Liver (tissue), 10 donors: ENCODE measurements at places on chromosomes 12 and 14.

GRCh38 chr14:22572562-22573058 is 16.4 kb downstream of the DAD1 start:
- no peaks in the 10 kb centered on the region for H3K27me3 ChIP-seq
- H3K36me3 ChIP-seq = peaks cover 29% of the 10 kb centered on the region
- no peaks in the 10 kb centered on the region for H3K4me1 ChIP-seq
- no peak overlapping the region for H3K4me3 ChIP-seq
- H3K27ac ChIP-seq = no peak overlapping the region

- no peaks in the 10 kb centered on the region for H3K36me3 ChIP-seq
- H3K27ac ChIP-seq = no peak overlapping the region
- no peak overlapping the region for H3K4me3 ChIP-seq
- DNase-seq = peak; percentile 52
- H3K27me3 ChIP-seq = no peaks in the 10 kb centered on the region
Observed at GRCh38 chr12:118645219-118645618, 268.9 kb downstream of the SUDS3 start.

GRCh38 chr14:91406451-91406850 is 11.2 kb downstream of the CCDC88C start:
- H3K4me3 ChIP-seq = no peak overlapping the region
- no peaks in the 10 kb centered on the region for H3K4me1 ChIP-seq
- no peaks in the 10 kb centered on the region for H3K27me3 ChIP-seq
- H3K36me3 ChIP-seq = peaks cover 5% of the 10 kb centered on the region

DNA sequence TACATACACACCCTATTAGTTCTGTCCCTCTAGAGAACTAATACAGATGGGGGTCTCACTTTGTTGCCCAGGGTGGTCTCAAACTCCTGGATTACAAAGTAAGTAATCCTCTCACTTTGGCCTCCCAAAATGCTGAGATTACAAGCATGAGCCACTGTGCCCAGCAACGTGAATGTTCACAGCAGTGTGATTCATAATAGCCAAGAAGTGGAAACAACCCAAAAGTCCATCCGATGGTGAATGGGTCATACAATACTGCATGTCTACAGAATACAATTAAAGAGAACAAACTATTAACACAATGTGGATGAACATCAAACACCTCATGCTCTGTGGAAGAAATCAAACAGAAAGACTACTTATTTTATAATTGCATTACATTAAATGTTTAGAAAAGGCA is 57.3 kb upstream of the SYNE2 start:
- no peaks in the 10 kb centered on the region for H3K36me3 ChIP-seq
- no peaks in the 10 kb centered on the region for H3K27me3 ChIP-seq
- no peaks in the 10 kb centered on the region for H3K4me1 ChIP-seq

GRCh38 chr14:53952533-53952932 is 4.1 kb downstream of the BMP4 start:
- DNase-seq = no peak
- H3K27me3 ChIP-seq = no peaks in the 10 kb centered on the region
- peak overlapping the region; percentile 73 for H3K27ac ChIP-seq
- no peaks in the 10 kb centered on the region for H3K36me3 ChIP-seq

- no peak overlapping the region for H3K4me3 ChIP-seq
- H3K4me1 ChIP-seq = no peaks in the 10 kb centered on the region
- no peaks in the 10 kb centered on the region for H3K27me3 ChIP-seq
- H3K27ac ChIP-seq = no peak overlapping the region
- DNase-seq = no peak
Observed at GRCh38 chr12:89733579-89734201, 25.1 kb upstream of the ATP2B1 start.

- H3K4me3 ChIP-seq = no peak overlapping the region
- no peak for DNase-seq
- no peak overlapping the region for H3K27ac ChIP-seq
- H3K4me1 ChIP-seq = no peaks in the 10 kb centered on the region
- H3K27me3 ChIP-seq = no peaks in the 10 kb centered on the region
Observed at GRCh38 chr12:26711569-26711968, 121.4 kb downstream of the ITPR2 start.

- H3K27ac ChIP-seq = no peak overlapping the region
- no peaks in the 10 kb centered on the region for H3K27me3 ChIP-seq
- peaks cover 21% of the 10 kb centered on the region for H3K4me1 ChIP-seq
- H3K36me3 ChIP-seq = peaks cover 7% of the 10 kb centered on the region
- no peak for DNase-seq
Observed at GRCh38 chr14:92960706-92961566, 38.0 kb downstream of the CHGA start.

- H3K4me1 ChIP-seq = no peaks in the 10 kb centered on the region
- no peak for DNase-seq
- no peaks in the 10 kb centered on the region for H3K27me3 ChIP-seq
- no peak overlapping the region for H3K27ac ChIP-seq
- H3K36me3 ChIP-seq = no peaks in the 10 kb centered on the region
Observed at GRCh38 chr14:73814153-73814552, 37.5 kb upstream of the PTGR2 start.

DNA sequence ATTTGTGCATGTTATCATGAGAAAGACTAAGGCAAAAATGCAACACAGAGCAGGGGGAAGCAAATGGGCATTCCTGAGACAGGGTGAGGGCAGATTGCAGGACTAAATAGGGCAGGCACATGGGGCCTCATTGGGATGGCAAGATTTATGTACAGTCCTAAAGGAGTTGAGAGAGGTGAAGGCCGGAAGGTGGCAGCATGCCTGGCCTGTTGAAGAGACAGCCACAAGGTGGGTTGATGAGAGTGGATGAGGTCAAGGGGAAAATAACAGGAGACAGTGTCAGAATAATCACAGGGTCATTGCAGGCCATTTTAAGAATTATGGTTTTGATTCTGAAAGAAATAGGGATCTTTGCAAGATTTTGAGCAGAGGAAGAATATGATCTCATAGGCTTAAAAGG is 21.0 kb downstream of the PAH start:
- no peak for DNase-seq
- H3K4me3 ChIP-seq = no peak overlapping the region
- peaks cover 30% of the 10 kb centered on the region for H3K36me3 ChIP-seq
- peaks cover 44% of the 10 kb centered on the region for H3K4me1 ChIP-seq
- no peak overlapping the region for H3K27ac ChIP-seq

- no peaks in the 10 kb centered on the region for H3K27me3 ChIP-seq
- no peak for DNase-seq
- H3K4me1 ChIP-seq = no peaks in the 10 kb centered on the region
- H3K4me3 ChIP-seq = no peak overlapping the region
- no peaks in the 10 kb centered on the region for H3K36me3 ChIP-seq
Observed at GRCh38 chr14:95796788-95797187, 79.8 kb upstream of the TUNAR start.

DNA sequence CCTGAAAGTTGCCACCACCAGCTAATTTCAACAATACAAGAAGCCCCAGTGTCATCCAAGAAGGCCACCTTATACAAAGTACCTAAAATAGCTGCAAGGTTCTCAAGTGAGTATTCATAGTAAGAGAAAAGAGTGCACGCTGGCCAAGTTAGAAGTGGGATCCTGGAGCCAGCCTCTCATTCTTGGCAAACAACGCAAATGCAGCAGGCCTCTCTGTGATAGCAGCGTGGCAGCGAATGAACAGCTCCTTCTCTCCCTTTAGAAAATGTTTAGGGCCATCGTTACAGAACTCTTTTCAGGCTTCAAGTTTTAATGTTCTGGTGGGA is 78.0 kb upstream of the IFNG-AS1 start:
- no peak overlapping the region for H3K27ac ChIP-seq
- H3K4me3 ChIP-seq = no peak overlapping the region
- no peak for DNase-seq

DNA sequence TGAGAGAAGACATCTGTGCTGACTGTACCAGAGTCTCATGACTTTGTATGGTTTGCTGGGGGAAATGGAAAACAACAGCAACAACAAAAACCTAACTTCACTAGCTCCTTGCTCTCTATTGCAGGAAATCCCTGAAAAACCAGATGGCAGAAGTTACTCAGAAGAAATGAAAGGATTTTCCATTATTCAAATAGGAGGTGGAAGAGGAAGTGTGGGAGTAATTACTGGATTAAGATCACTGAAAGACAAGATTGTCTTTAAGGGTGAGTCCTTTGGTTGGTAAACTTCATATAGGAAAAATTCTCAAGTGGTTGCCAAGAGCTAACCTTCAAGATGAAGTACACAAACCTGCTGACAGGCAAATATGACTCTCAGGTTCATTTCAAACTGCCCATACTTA is 391.9 kb upstream of the ATP2B1 start:
- no peaks in the 10 kb centered on the region for H3K36me3 ChIP-seq
- H3K4me1 ChIP-seq = no peaks in the 10 kb centered on the region
- H3K4me3 ChIP-seq = no peak overlapping the region
- H3K27me3 ChIP-seq = no peaks in the 10 kb centered on the region
- DNase-seq = no peak
- no peak overlapping the region for H3K27ac ChIP-seq

GRCh38 chr14:32545506-32546210 is 216.6 kb downstream of the AKAP6 start:
- H3K4me1 ChIP-seq = no peaks in the 10 kb centered on the region
- peaks cover 5% of the 10 kb centered on the region for H3K36me3 ChIP-seq
- no peak overlapping the region for H3K27ac ChIP-seq
- no peak overlapping the region for H3K4me3 ChIP-seq
- H3K27me3 ChIP-seq = no peaks in the 10 kb centered on the region

DNA sequence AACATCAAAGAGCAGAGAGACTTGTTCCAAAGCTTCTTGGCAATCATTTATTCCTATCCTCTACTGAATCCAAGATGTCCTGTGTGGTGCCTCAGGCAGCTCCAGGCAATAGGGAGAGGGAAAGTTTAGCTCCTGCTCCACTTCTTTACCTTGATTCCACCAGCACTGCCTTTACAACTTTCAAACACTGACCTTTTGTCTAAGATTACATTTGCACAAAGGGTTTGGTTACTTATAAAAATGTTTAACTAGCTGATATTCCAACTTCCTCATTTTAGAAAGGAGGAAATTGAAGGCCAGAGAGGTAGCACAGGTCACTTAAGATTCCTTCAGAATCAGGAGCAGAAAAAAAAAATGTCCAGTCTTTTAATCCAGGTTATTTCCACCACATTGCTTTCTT is 192.7 kb downstream of the BTG1 start:
- H3K27ac ChIP-seq = no peak overlapping the region
- H3K27me3 ChIP-seq = no peaks in the 10 kb centered on the region
- H3K36me3 ChIP-seq = no peaks in the 10 kb centered on the region
- H3K4me3 ChIP-seq = no peak overlapping the region

DNA sequence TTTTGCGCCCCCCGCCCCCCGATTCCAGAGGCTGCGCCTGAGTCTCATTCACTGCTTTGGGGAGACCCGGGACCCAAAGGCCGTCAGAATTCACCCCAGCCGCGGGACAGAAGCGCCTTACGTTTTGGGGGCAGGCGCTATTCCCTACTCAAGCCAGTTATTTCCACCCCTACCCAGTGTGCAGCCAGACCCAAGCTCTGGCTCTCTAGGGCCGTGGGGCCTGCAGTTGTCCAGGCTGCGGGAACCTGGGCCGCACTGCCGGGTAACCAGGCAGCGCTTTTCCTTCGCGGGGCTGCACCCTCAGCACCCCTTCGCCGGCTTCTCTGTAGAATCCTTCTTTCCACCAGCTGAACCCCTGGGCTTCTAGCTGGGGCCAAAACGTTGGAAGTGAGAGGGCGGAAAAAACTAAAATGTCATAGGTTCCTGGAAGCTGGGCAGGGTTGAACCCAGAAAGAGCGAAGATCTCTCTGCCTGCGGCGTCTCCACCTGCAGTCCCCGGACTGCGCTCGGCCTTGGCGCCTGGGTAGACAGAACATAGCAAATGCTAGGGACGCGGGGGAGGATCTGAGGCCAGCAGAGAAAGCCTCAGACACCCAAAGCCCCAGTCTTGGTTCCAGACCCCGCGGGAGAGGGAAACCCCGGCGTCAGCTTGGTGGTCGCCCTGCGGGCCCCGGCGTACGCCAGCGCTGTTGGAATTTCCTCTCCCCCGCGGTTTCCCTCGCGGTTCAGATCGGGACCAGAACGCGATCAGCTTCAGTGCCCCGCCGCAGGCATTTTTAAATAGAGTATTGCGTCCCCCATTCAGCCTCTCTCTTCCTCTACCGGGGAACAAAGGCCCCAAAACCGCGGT is 18.3 kb downstream of the TBX3 start:
- no peak overlapping the region for H3K27ac ChIP-seq
- peaks cover 4% of the 10 kb centered on the region for H3K27me3 ChIP-seq
- H3K36me3 ChIP-seq = no peaks in the 10 kb centered on the region
- no peak overlapping the region for H3K4me3 ChIP-seq
- peaks cover 2% of the 10 kb centered on the region for H3K4me1 ChIP-seq

GRCh38 chr12:97805146-97805545 is 342.5 kb downstream of the RMST start:
- H3K27me3 ChIP-seq = peaks cover 2% of the 10 kb centered on the region
- no peaks in the 10 kb centered on the region for H3K4me1 ChIP-seq
- H3K36me3 ChIP-seq = no peaks in the 10 kb centered on the region
- no peak for DNase-seq
- no peak overlapping the region for H3K4me3 ChIP-seq

DNA sequence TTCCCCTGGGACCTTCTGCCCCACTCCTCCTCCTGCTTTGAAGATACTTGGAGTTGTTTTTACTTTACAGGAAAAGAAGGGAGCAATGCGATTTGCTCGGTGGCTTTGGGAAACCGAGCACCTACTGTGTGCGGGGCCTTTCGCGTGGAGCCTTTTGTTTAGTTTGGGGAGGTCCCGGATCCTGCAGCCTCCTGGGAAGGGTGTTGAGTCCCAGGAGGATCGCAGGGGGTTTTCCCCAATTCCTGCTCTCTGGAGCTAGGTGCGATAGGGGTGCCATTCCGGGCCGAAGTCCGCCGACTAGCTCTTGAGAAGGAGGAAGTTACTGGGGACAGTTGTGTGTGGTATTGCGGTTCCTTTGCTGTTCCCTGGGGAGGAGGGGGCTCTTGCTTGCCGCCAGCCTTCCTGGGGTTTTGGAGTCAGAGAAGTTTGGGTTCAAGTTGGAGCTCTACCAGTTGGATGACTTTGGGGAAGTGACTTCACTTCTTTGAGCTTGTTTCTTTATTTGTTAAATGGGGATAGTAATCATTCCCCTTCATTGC is 1.1 kb downstream of the BRI3BP start:
- H3K36me3 ChIP-seq = no peaks in the 10 kb centered on the region
- no peak overlapping the region for H3K27ac ChIP-seq
- no peak for DNase-seq
- no peaks in the 10 kb centered on the region for H3K27me3 ChIP-seq
- peak overlapping the region; percentile 74 for H3K4me3 ChIP-seq

- DNase-seq = no peak
- no peaks in the 10 kb centered on the region for H3K4me1 ChIP-seq
- no peaks in the 10 kb centered on the region for H3K36me3 ChIP-seq
- H3K27ac ChIP-seq = no peak overlapping the region
Observed at GRCh38 chr12:2247596-2247995, 194.8 kb downstream of the CACNA1C start.

GRCh38 chr14:67111022-67111421 is 78.2 kb upstream of the GARIN2 start:
- H3K4me3 ChIP-seq = no peak overlapping the region
- DNase-seq = no peak
- no peak overlapping the region for H3K27ac ChIP-seq
- no peaks in the 10 kb centered on the region for H3K4me1 ChIP-seq
- H3K36me3 ChIP-seq = peaks cover 5% of the 10 kb centered on the region
